Activated CD4-positive, alpha-beta T cell treated with anti-CD3 and anti-CD28 coated beads, Interleukin-2, amount 10 ng/mL, durations not matched to agents 24 days and 14 days (primary cell): ENCODE measurements at places on chromosomes 4 and X. TPM values are rescaled to one million over a fixed set of nuclear protein-coding genes. Genes with fewer than 3 reads are reported as not detected.

The SRPX2 gene
- total RNA-seq, result not detected in 2 replicates

- peak; percentile 80 for DNase-seq
Measured at GRCh38 chrX:13090339-13091110, 46.1 kb upstream of the FAM9C start.

The CLDN34 gene
- total RNA-seq, result not detected in 2 replicates

- DNase-seq, result no peak
Measured at GRCh38 chrX:63327788-63328187, 23.3 kb downstream of the SPIN4 start.

DNA sequence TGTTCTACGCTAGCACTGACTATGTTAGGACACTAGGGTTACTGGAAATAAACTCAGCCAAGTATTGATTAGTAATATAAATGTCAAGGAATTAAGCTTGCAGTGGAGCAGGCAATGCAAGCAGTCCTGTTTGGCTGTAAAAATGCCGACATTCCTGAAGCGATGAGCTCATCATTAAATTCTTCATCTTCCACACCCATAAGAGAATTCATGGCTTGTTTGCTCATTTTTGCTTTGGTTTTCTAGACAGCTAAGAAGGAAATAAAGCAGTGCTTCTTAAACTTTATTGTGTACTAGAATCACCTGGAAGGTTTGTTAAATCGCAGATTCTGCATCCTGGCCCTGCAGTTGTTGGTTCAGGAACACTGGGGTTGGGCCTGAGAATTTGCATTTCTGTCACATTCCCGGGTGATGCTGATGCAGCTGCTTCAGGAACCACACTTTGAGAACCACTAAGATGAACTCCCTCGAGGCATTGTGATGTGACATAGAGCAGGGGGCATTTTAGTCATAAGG lies 17.8 kb downstream of the ANXA3 start:
- no peak for DNase-seq

The SAGE1 gene
- total RNA-seq, result not detected in 2 replicates

The FAM184B gene
- total RNA-seq, result not detected in 2 replicates

The SSX4 gene
- not detected in 2 replicates for total RNA-seq

DNA sequence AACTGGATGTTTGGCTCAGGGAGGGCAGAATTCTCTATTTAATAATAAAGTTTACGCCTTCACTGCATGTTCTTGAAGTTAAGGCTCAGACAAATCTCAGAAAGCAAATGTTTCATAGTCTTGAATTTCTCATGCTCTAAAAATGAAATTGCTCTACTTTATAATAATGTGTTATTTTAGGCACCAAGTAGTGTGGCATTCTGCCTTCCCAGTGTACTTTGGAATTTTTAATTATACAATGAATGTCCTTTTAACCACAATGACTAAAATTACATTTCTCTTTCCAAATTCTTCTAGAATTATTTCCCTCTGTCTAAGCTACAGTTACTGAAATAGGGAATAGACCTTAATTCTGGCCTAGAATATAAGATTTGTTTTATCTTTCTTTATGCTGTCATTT lies 97.9 kb upstream of the PDE5A start:
- no peak for DNase-seq

- no peak for DNase-seq
Measured at GRCh38 chr4:87193958-87194675, 26.3 kb downstream of the KLHL8 start.

The ATOH1 gene
- total RNA-seq, result not detected in 2 replicates

DNA sequence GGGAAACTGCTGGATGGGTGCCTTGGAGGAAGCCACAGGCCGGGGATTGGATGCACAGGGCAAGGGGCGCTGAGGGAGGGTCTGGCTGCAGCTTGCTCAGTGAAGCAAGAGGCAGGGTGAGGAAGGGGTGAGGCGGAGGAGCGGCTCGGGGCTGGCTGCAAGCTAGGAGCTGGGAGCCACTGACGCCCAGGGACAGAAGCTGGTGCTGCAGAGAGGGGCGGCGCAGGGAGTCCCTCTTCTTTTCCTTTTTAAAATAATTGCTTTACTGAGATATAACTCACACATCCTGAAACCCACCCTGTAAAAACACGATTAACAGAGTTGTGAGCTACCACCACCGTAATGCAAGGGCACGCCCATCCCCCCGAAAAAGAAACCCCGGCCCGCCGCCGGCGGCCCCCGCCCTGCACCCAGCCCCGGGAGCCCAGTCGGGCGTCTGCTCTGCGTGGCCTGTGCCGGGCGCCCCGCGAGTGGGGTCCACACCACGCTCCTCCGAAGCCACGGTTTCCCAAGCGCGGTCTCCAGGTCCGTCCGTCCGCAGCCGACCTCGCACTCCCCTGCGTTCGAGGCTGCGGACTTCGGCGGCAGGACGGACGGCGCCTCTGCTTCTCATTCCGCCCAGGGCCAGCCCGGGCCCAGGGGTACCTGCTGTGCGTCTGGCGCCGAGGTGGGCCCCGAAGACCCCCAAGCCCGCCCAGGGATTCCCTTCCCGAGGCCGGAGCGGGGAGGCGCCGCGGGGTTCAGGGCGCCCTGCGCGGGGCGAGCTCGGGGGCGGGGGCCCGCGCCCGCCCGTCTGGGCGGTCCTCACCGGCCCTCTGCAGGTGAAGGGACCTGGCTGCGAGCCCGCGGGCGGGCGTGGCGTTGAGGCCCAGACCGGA lies 866 bp upstream of the UVSSA start:
- peak; percentile 87 for DNase-seq

DNA sequence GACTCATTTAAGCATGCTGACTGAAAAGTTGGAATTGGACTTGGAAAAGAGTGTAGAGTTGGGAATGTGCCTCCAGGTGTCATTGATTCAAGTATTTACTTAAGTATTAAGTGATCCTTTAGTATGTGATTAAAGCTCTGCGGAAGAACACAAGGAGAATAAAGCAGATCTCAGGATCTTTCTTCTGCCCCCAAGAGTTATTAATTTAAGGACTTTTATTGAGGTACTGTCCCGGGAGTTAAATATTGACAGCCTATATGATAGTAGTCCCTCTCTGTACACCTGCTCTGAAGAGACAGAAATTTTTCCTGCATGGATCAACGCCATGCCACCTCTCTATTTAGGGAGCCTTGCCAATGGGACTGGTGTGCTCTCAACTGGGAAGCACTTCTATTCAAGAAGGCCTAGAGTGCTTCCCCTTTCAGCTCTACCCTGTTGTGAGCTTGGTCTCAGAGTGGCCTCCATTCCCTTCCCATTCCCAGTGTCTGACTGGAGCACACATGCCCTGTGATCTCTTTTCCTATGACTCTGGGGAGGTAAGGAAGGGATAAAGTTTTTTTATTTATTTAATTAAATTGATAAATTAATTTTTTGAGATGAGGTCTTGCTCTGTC lies 75.9 kb downstream of the SHISA3 start:
- no peak for DNase-seq

The LRRC66 gene
- 0.05 TPM in 2 replicates for total RNA-seq

DNA sequence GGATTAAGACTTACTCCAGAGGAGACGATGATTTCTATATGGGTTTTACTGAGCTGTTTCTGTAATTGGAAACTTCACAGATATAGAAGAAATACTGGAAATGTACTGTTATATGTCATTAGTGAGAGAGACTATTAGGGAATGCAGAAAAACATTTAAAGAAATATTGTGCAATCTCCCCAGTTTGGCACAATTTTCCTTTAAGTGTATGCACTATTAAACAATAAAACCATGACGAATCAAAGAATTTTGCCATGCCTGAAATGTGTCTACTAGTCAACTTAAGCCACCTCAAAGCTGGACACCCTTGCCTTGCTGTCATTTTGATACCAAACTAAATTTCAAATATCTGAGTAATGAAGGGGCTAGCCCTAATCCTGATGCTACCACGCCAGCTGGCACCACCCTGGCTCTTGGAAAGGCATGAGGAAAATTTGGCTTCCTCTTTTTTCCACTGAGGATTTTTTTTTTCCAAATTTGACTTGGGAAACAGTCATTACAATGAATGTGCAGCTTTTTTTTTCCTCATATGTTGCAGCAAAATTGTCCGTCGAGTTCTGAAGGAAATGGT lies 36.1 kb downstream of the MTTP start:
- no peak for DNase-seq

GRCh38 chrX:150757371-150757770 lies 64.2 kb downstream of the MTMR1 start:
- DNase-seq, result no peak
